ENCODE measurements at places on chromosomes 13 and 19.

DNA sequence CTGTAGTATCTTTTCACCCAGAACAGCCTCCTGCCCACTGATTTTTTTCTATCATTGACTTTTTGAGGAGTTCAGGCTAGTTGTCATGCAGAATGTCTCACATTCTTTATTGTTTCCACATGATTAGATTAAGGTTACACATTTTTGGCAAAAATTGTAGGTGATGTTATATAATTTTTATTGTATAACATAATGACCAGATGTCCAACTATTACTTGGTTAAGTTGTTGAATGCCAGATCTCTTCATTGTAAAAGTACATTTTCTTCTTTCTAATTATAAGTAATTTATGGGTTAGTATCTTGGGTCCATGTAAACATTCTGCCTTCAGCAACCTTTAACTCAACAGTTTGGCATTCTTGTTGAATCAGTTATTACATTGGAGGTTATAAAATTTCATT, 138.4 kb downstream of the POSTN start:
- no peak for DNase-seq

- no peak for DNase-seq
These were observed 12.6 kb downstream of the ATP11A start for GRCh38 chr13:112702341-112702985.

- no peak for DNase-seq
These were observed 1666.0 kb downstream of the EFNB2 start for GRCh38 chr13:104869501-104869900.

DNA sequence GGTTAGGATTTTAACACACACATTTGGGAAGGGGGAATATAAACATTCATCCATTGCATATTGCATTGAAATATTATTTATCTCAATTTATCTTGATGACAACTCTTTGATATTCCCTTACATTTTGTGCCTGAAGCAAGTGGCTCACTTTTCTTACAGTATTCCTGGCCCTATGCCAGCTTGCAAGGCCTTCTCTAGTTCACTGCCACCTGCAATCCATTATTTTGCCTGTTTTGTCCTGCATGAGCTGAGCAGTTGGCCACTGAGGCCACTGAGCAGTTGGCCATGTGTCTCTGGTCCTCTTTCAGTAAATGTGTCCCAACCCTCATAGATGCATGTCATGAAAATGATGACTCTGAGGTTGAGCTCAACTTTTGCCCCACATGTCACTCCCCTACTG, 49.8 kb downstream of the CBY2 start:
- no peak for DNase-seq

DNA sequence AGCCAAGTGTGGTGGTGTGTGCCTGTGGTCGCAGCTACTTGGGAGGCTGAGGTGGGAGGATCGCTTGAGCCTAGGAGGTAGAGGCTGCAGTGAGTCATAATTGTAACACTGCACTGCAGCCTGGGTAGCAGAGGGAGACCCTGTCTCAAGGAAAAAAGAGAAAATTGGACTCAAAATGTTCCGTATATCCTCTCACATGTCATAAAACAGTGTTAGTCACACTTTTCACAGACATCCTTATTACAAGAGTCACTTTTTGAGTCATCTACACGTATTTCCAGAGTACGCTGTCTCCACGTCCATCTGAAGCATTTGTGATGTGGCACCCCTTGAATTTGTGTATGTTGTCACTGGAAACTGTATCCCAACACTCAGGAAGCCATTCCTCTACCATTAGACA, 133.0 kb downstream of the SIPA1L3 start:
- no peak for DNase-seq

DNA sequence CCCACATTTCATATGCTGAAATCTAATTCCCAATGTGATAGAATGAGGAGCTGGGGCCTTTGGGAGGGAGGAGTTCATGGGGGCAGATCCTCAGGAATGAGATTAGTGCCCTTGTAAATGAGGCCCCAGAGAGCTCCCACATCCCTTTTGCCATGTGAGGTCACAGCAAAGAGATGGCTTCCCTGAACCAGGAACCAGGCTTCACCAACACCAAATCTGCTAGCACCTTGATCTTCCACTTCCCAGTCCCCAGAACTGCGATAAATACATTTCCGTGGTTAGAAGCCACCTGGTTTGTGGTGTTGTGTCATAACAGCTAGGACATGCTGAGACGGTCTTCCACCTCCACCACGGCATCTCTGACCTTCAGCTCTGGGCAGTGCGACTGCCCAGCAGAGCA, 62.1 kb downstream of the ING1 start:
- no peak for DNase-seq

GRCh38 chr19:50992666-50993035, 8.8 kb downstream of the KLK8 start:
- no peak for DNase-seq

DNA sequence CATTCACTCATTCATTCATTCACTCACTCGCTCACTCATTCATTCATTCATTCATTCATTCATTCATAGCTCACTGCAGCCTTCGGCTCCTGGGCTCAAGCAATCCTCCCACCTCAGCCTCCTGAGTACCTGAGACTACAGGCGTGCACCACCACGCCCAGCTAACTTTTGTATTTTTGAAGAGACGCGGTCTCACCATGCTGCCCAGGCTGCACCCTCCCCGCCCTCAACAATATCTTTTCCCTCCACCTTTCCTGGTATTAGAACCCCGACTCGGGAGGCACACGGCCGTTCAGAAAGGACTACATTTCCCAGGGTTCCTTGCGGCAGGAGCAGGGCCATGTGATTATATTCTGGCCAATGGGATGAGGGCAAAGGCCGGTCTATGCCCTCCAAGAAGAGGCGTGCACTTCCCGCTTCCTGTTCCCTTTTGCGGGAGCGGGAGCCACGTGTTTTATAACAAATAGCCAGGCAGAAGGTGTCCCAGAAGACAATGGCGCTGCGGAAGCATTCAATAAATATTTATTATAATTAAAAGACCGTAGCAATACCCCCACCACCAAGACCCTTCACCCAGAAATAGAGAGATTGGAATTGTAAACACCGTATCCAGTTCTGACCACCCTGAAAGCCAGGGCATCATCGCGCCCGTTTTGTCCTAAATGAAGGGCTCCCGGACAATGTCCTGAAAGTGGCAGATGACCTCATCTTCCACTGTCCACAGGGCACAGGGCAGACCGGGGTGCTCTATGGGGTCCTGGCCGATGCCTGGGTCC, 15.9 kb downstream of the TICAM1 start:
- DNase-seq = peak; percentile 84

DNA sequence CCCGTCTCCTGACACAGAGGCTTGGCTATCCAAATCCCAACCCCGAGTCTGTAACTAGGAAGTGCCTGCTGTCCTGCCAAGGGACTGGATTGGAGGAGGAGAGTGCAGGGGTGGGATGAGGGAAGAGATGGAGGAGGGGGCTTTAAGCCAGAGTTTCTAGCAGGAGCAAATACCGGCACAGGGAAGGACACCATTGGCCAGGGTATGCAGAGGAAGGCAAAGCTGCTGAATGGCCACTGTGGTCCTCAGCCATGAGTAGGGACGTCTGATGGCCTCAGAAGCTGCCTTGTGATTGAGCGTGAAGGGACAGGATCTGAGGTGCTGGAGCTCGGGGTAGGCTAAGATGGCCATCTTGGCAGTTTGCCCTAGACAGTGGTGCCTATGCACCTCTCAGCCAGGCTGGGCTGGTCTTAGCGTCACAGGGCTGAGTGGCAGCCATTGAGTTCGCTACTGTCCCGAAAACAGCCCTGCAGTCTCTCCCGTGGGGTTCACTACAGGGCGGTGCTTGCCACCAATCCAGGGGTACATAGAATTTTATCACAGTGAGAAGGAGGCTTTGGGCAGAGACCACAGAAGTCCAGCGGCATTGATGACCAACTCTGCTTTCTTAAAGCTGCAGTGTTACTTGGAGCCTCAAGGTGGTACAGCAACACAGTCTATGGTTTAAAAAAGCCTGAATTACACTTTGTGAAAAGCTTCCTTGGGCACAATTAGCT, 61.8 kb downstream of the AKAP11 start:
- no peak for DNase-seq

DNA sequence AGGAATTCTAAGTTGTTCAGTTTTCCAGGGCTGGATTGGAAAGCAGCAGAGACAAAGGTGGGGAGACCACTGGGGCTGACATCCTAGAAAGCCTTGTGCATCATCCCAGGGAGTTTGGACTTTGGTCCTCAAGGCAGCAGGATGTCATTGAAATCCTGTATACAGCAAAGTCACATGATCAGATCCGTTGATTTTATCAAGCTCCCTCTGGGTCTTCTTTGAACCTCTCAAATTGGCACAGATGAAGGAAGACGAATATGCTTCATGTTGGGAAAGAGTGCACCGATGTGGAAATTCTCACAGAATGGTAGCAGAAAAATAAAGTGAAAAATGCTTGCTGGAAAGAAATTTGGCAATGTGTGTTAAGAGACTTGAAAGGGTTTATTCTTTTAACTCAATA, 149.8 kb upstream of the TMTC4 start:
- no peak for DNase-seq

DNA sequence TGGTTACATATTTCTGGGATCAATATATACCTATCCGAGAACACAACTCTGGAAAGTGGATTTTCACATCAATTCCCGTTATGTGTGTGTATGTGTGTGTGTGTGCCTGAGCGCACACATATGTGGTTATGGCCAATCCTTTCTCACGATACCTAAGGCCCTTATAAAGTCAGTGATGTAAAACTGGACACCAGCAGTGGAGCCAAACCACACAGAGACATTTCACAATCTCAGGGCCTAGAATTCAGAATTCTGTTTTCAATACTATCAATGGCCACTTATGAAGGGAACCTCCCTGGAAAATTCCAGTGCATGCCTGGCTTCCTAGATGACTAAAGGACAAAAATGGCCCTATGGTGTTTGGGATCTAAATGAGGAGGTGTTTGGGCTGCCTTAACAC, 187.3 kb upstream of the UBL3 start:
- no peak for DNase-seq

DNA sequence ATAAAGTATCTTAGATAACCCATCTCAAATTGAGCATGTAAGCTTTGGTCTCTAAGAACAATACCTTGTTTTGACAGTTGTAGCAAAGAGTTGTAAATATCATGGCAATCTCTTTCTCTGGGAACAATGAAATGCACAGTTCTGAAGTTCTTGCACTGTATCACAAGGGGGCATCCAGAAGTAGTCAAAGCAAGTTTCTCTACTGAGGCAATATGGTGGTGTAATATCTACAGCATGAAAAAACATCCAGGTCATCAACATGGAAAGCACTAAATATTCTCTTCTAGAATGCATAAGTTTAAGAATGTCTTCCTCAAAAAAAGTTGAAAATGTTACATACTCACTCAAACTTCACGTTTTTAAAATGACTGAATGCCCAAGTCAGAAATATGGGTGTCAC, 19.6 kb downstream of the MTMR6 start:
- peak; percentile 16 for DNase-seq

DNA sequence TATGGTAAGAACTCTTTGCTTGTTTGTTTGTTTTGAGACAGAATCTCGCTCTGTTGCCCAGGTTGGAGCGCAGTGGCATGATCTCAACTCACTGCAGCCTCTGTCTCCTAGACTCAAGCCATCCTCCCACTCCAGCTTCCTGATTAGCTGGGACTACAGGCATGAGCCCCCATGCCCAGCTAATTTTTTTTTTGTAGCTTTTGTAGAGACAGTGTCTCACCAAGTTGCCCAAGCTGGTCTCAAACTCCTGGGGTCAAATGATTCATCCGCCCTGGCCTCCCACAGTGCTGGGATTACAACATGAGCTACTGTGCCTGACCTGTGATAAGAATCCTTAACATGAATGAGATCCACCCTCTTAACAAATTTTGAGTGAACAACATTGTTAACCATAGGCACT, 183.9 kb upstream of the TSHZ3 start:
- no peak for DNase-seq

- no peak for DNase-seq
These were observed 102.9 kb downstream of the FRY start for GRCh38 chr13:32134241-32135055.

DNA sequence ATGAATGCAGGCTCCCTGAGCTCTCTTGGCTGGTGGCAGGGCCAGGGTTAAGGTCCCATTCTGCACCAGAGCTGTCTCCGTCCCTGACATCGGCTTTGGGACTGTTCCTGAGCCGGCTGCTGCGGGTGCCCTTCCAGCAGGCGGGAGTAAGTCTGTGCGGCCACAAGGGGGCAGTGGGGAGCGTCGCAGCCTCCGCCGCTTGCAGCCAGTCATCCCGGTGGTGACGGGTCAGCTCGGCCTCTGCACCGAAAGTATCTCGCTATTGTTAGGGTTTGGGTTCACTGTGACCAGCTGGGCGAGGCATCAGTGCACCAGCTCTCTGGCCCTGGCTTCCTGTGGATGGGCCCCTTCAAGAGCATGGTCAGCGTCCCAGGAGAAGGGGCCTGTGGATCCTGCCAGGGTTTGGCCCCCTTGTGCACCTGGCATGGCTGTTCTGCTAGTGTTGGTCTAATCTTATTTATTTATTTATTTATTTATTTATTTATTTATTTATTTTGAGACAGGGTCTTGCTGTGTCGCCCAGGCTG, 15.1 kb downstream of the NDUFB7 start:
- peak; percentile 79 for DNase-seq

GRCh38 chr19:38557205-38557799, 60.5 kb downstream of the MAP4K1 start:
- peak; percentile 51 for DNase-seq

DNA sequence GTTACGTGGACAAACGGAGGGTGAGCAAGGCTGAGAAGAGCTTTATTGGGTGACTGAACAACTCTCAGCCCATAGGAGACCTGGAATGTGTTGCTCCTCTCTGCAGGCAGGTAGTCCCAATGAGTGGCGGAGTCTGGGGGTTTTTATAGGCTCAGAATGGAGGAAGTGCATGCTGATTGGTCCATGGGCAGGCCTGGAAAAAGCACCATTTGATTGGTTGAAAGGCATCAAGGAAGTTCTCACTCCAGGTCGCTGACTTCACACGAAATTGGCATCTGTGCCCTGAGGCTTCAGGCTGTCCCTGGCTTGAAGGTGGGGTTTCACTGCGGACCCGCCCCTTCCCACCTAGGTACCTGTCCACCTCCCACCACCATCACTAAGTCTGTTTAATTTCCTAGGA, 65.4 kb downstream of the SPATA13 start:
- DNase-seq = no peak

GRCh38 chr13:58960888-58961287, 1202.8 kb downstream of the DIAPH3 start:
- no peak for DNase-seq

GRCh38 chr13:38952827-38953226, 37.8 kb downstream of the STOML3 start:
- no peak for DNase-seq

DNA sequence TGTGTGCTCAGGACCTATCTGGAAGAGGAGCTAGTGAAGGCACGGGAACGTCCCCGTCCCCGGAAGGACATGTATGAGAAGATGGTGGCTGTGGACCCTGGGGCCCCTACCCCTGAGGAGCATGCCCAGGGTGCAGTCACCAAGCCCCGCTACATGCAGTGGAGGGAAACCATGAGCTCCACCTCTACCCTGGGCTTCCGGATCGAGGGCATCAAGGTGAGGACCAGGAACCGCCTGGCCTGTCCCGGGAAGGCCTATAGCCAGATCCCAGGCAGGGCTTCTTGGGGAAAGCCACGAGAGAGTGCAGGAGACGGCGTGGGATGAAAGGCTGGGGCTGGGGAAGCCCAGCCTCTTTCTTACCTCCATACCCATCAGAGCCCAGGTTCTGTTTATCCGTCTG, 16.2 kb downstream of the ITPKC start:
- DNase-seq = no peak

GRCh38 chr19:50357178-50358100, 8.0 kb downstream of the NAPSA start:
- peak; percentile 81 for DNase-seq

Data from hematopoietic multipotent progenitor cell treated with erythropoietin and hydrocortisone succinate and interleukin-3 and kit ligand, for 17 days (in vitro differentiated cells).